ENCODE measurements at places on chromosomes 5 and 9.

- peak; percentile 30 for DNase-seq
Observed at GRCh38 chr9:89519366-89519805, 21.5 kb upstream of the SEMA4D start.

GRCh38 chr9:5896863-5897262, 6.2 kb downstream of the MLANA start:
- no peak for DNase-seq

DNA sequence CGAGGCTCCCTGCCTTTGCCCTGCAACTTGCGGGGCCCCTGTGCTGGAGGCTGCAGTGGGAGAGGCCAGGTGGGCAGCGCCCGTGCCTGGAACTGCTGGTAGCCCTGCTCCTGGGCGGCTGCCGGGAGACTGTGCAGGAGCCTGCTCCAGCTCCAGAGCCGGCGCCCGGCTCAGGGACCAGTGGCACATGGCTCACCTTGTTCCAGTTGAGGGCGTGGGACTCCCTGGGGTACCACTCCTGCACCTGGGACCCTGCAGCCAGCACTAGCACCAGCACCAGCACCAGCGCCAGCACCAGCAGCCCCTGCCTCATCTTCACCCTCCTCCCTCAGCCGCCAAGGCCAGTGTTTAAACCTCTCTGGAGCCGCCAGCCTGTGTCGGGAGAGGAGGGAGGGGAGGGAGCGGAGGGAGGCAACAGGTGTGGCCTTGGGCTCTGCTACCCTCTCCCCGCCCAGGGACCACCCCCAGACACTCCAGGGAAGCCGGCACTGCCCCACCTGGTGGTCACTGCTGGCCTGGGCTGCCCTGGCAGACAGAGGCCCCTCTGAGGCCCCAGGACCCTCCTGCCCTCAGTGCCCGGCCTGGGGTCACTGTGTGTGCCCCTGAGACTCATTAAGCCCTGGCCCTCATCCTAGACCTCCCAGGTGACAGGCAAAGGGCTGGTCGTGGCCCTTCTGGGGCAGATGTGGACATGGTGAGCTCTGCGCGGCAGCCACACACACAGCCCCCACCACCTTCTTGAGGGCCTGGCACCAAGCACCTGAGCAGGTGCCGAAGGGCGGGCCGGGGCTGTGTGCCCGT, at the start of gene LCN10:
Gene LCN10 (minus strand): TSS at position 350 of the 801 bp plus-strand sequence. CDS start 37 bp downstream, at position 313.
- no peak for DNase-seq

DNA sequence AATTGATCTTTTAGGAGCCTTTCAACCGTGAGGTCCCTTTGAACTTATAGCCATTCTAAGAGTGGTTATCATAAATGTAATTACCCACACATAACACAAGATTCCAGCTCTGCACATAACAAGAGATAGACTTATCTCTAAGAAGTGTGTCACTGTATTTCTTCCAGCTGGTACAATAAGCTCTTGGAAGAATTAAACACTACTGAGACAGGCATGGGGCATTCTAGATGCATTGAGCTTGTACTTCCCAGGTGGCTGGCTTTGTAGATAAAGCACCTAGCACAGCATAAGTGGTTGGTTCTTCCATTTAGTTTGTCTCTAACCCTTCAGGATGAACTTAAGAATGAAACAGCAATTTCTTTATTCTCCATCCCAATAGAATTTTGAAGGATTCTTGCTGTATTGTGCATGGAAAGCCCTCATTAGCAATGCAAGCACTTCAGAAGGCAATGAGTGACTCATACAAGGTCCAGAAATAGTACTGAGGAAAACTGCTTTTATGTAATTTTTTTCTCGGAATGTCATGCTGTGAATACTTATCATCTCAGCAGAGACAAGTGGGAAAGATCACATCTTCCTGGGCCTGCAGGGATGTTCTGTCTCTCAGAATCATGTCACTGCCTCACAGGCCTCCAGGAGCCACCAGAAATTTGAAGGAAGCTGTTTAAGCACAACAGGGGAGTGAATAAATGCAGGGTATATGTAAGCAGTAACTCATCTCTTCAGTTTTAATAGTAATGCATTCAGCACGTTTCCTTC, 91.1 kb upstream of the CD180 start:
- DNase-seq, result peak; percentile 62

- no peak for DNase-seq
Observed at GRCh38 chr5:125227333-125228095, 481.1 kb upstream of the ZNF608 start.

GRCh38 chr5:155836089-155836803, 490.7 kb upstream of the SGCD start:
- no peak for DNase-seq

GRCh38 chr5:59371525-59372127, 521.9 kb downstream of the PDE4D start:
- DNase-seq, result no peak

- DNase-seq, result no peak
Observed at GRCh38 chr5:6456766-6457370, 8.2 kb downstream of the UBE2QL1 start.

GRCh38 chr9:21804791-21805190, 2.4 kb downstream of the MTAP start:
- no peak for DNase-seq

DNA sequence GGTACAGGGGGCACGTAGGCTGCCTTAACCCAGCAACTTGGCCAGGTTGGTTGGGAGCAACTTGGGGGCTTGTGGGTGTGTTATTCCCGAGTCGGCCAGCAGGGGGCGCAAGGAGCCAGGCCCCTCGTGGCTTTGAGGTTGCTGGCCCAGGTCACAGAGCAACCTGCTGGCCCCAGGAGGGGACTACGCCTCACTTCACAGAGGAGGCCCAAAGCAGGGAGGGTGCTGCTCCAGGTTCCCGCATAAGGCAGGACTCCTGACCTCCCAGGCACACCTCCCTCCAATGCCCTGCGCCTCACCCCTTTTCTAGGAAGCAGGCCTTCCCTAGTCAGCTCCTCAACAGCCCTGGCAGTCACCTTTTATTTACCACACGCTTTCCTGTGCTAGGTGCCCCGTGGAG, 18.1 kb downstream of the KYAT1 start:
- DNase-seq, result peak; percentile 31

DNA sequence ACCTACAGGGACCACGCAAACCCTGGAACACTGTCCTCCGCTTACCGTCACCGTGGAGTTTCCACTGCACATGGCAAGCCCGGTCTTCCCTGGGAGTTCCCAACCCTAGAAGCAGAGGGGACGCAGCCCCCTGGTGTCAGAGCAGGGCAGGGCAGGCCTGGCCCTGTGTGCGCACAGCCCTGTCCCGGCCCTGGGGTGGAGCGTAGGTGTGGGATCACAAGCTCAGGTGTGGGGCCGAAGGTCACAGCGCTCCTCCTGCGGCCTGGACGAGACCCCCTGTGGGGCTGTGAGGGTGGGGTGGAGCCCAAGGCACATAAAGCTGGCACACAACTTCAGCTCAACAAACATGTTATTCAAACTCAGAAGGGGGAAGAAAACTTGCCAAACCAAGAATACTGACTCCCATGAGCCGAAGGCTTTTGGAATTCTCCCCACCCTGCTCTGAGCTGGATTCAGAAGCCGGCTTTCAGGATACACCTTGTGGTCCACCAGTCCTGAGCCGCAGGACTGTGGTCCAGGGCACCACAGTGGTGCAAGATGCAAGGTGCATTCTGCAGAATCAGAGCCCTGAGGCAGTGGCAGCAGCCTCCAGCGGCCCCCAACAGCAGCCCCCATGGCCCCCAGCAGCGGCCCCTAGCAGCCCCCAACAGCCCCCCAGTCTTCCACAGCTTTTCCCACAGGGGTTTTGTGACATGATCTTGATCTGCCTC, 11.8 kb upstream of the EXOC3 start:
- peak; percentile 35 for DNase-seq
